ENCODE measurements at places on chromosomes 6 and 20.
A peak's percentile ranks its signal among the peaks of the same experiment; 100 is the strongest.

GRCh38 chr6:11917951-11918738, 94.0 kb upstream of the HIVEP1 start:
- DNase-seq: no peak

DNA sequence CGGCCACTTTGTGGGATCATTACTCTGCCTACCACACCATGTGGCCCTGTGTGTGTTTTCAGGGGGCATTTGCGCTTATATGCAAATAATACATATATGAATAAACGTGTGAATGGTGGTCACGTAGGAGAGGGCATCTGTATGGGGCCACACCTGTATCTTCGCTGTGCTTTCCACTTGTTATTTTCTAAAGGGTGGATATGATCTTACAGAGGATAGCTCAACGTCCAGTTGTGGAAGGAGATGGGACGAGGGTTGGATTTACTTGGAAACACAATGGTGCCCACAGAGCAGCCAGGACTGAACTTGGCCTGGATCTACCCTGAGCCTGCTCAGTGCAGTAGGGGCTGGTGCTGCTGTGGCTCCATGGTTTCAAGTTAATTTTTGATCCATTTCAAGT, 93.3 kb downstream of the YTHDF1 start:
- no peak for DNase-seq

- DNase-seq: no peak
Measured at GRCh38 chr20:4342609-4343008, 327.3 kb upstream of the RNF24 start.

DNA sequence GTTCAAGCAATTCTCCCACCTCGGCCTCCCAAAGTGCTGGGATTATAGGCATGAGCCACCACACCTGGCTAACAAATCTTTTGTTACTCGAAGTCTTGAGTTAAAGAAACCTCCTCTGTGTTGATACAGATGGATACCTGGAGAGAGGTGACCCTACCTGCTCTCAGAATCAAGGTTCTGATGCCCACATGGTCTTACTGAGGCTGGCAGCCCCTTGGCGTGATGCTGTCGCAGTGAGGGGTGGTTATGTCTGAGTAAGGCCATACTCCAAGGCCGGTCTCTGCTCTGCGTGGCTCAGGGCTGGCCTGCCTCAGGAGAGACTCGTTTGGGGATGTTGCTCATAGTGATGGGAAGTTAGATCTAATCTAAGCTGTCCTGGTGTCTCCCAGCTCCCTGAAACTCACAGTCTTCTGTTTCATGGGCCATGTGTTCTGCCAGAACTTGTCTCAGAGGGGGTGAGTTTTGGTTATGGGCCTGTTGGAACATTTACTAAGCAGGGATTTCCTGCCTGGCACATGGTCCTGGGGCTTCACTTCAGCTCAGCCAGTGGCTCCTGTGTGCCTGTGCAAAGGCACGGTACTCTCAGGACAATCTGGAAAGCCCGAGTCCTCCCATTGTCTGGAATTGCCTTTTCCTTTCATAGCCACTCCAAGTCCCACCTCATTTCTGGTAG, 17.5 kb upstream of the TRAF3IP2 start:
- DNase-seq: no peak

DNA sequence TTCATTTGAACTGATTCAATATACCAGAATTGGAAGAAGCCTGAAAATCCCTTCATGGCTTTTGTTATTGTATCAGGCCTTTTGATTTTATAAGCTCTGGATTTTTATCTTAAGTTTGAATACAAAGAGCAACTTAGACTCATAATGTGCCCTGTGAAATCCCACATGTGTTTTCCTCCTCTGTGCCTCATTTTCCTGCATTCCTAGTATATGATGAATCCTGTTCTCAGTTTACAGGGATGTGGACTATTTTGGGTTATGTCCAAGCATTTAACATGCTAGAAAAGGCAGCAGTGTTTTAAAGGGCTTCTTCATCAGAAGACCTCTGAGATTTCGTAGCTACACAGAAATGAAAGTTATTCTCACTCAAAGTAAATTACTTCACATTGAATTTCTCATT, 455.0 kb downstream of the RFPL4B start:
- no peak for DNase-seq

DNA sequence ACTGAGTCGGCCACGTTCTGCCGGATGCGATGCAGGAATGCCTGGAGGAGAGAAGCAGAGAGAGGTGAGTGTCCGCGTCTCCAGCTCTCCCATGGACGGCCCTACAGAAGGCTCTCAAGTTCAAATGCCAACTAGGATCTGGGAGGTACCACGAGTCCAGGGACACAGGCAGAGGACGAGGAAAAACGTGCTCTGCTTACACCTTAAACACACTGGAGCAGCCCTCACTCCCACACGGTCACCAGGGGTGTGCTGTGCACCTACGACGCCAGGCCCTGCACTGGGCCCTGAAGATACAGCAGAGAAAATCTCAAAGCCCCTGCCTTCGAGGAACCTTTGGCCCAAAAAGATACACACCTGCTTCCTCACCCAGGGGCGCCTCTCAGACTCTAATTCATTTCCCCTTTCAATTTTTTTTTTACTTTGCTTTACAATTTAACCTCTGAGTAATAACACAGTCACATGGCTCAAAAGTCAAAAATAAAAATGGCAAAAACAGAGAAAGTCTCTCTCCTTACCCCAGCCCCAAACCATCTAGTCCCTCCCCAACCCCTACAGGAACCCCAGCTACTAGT, 79.9 kb downstream of the PREX1 start:
- no peak for DNase-seq

DNA sequence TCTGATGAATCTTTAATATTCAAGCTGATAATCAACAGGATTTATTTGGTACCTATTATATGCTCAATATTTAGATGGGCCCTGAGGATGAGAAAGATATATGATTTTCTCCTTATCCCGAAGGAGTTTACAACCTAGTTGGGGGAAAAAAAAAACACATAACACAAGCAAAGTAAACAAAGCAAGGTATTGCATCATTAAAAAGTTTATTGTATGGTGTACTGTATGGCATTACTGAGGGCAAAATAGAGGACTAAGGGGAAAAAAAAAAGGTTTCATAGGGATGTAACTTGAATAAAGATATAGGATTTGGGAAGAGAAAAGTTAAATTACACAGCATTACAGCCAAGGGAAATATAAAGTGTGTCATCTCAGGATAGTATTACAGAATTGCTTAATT, 574.7 kb downstream of the TBC1D32 start:
- no peak for DNase-seq

DNA sequence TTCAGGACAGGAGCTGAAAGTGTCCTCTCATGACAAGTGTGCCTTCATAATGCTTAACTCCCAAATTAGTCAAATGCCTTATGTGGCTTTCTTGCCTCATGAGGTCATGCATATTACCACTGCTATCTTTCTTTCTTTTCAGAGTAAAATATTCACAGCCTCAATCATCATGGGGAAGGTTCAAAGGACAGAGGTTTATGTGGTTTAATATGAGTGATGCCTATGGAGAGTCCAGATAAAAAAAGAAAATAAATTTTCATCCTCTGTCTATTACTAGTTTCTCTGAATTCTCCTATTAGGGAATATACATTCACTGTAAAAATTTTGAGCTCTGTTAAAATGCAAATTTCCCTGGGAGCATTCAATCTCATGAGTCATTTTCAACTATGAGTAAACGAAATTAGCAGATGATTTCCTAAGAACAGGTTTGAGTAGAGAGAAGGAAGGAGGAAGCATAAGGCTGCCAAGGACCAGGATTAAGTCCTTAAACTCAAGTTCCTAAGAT, 396.9 kb upstream of the ADGRB3 start:
- DNase-seq: no peak

DNA sequence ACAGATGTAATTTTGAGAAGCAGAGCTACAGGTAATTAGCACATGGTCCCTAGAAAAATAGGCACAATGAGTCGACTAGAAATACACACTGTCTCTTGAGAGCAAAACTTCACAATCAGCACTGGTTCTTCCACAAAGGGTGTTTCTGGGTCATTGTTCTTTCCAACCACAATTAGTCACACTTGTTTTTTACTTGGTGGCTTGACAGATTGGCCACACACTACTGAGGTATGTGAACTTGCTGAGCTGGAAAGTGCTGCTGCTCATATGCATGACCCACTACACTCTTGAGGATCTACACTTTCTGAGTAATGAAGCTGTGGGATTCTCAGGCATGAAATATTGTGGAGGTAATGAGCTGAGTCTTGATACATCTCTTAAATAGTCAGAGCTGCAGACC, 347.7 kb downstream of the BCKDHB start:
- DNase-seq: no peak

DNA sequence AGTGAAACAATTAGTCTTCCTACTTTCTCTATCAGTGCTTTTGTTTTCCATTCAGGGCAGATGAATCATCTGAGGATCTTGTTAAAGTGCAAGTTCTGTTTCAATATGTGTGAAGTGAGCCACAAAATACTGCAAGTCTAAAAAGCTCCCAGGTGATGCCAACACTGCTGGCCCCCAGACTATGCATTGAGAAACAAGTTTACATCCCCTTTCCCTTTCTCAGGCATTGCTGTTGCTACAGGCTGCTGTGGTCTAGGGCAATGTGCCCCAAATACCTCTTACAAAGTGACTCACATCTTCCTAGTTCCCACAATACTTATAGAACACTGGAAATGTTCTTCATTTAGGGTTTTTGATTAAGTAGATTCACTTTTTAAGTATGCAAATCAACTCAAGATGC, 31.8 kb downstream of the ABRACL start:
- DNase-seq: no peak

GRCh38 chr6:152034631-152035030, 227.1 kb downstream of the ESR1 start:
- DNase-seq: no peak

DNA sequence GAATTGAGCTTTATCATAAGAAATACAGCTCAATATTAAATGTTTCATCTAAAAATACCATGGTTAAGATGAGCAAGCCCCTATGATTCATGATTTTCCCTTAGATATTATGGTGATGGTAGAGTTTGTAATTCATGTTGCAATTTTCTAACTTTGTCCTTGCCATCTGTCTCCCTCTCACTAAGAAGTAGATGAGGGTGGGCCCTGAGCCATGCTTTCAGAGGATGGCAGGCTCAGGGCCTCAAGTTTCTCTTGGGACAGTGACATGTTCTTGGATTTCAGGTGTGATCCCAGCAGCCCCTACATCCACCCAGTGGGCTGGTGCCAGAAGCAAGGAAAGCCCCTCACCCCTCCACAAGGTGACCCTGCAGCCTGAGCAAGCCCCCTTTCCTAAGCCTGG, 25.6 kb downstream of the L3MBTL1 start:
- no peak for DNase-seq

GRCh38 chr20:45416917-45417316, 976 bp downstream of the PIGT start:
- no peak for DNase-seq

GRCh38 chr6:163354761-163355425, 59.6 kb upstream of the QKI start:
- peak; percentile 2 for DNase-seq

- no peak for DNase-seq
Measured at GRCh38 chr20:42594011-42594410, 595.7 kb downstream of the PTPRT start.

- DNase-seq: no peak
Measured at GRCh38 chr20:61413752-61414151, 161.7 kb downstream of the CDH4 start.

- no peak for DNase-seq
Measured at GRCh38 chr6:1395941-1396908, 6.8 kb downstream of the FOXF2 start.

GRCh38 chr6:134908906-134909516, 40.9 kb downstream of the ALDH8A1 start:
- DNase-seq: no peak

DNA sequence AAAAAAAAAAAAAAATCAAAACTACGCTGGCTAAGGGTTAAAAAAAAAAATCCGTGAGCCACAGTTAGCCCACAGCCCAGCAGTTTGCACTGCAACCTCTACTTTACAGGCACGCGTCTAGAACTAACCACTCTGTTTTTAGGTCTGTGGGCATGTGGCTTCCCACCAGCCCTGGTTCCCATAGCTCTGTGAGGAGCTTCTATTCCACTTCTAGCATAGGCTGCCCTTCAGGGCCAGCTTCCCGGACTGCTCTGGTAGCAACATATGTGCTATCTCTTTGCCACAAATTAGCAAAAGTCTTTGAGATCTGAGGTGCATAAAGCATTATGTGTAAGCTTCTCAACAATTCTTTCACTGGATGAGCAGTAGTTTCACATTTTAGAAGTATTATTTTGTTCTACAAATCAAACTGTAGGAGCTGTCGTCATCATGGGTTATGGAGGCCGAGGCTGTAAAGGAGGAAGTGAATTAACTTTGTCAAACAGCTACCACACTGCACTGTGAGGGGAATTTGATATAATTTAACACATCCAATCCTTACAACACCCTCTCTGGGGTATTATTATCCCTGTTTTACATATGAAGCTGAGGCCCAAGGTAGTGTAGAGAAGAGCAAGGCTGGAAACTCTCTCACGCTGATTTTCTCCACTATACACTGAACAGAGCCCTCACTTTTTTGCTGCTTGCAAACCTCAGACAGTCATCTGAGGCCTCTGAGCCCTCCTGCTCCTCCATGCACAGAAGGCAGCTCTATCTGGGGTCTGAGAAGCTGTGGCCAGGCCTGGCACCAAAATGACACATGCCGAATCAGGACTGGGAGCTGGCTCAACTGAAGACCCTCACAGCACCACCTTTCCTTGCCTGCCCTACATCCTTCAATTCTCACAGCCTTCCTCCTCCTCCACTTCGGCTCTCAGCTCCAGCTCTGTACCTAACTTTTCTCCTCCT, 35.4 kb downstream of the MAN1A1 start:
- peak; percentile 41 for DNase-seq

DNA sequence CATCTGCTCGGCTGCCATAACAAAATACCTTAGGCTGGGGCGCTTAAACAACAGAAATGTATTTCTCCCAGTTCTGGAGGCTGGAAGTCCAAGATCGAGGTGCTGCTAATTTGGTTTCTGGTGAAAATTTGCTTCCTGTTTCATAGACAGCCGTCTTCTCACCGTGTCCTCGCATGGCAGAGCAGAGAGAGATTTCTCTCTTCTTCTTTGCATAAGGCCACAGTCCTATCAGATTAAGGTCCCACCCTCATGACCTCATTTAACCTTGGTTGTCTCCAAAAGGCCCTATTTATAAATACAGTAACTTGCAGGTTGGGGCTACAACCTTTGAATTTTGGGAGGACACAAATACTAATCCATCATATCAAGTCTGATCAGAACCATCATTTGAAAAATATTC, 544.3 kb downstream of the KIF16B start:
- no peak for DNase-seq

DNA sequence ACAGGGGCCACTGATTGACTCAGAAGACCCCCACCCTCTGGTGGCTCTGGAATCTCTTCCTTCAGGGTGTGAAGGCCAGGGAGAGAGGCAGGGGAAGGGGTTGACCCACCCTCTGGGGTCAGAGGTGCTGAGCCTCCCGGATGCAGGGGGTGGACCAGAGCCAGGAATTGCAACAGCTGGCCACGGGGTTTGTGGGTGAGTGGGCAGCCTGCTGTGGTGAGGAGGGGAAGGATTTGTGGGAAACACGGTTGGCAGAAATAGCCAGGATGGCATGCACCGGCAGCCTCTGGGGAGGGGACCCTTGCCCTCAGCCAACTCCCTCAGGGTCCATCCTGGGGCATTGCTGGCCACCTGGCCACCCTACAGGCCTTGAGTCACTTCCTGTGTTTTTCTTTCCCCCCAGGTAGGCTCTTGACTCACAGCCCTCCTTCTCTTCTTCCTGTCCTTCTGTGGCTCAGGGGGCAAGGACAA, 92.8 kb downstream of the MRPL14 start:
- no peak for DNase-seq

GRCh38 chr6:151379933-151380847, 11.2 kb downstream of the ZBTB2 start:
- peak; percentile 67 for DNase-seq

All from CD4-positive, alpha-beta T cell treated with Interferon alpha-2 for 1 hour (primary cell).